ENCODE measurements at places on chromosomes 7 and 10. TPM values are rescaled to one million over a fixed set of nuclear protein-coding genes. Genes with fewer than 3 reads are reported as not detected.

The AKR1C8 gene
- not detected for total RNA-seq

The GNG11 gene
- 21.4 TPM for total RNA-seq

The SPOCK2 gene
- 0.16 TPM for total RNA-seq

The HYCC1 gene
- total RNA-seq, result 96.5 TPM

The OR9A2 gene
- total RNA-seq, result not detected

Data from hair follicle dermal papilla cell (primary cell).